Stimulated activated CD8-positive, alpha-beta memory T cell treated with anti-CD3 and anti-CD28 coated beads, Interleukin-4, amount 100 ng/mL, for 1 hour (primary cell): ENCODE measurements at places on chromosomes 5 and 9.

DNA sequence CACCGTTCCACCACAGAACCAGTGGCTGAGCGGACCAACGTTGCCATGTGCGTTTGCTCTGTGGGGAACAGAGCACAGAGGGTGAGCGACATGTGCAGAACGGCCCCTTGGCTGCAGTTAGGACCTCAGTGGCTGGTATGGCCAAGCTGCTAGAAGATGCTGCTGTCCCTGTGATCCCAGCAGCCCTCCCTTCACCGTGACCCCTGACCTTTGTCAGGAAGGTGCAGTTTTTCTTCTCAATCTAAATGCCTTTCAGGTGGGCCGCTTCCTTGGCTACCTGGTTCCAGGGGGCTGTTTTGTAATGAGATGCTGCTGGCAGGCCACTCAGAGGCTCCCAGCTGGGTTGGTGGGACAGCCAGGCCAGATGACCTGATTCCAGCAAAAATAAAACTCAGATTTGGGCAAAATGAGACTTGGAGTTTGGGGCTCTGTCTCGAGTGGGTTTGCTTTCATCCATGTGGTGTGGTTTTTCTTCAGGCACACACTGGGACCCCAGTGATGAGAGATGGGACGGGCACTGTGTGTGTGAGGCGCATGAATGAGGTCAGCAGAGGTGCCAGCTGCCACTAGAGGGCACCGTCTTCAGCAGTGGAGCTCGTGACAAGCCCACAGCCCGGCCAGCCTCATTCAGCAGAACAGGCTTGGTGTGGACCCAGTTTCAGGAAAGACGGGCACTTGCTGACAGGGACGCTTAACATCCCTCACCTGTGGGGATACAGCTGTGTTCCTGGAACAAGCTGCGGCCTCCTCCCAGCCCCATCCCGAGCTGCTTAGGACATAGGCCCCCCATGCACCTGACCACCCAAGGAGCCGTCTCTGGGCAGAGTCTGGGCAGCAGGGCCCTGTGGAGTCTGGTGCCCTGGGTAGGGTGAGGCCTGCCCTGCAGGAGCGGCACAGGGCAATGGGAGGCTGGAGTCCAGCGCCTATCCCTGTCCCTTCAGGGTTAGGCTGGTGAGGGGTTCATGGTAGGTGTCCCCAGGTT lies 4.1 kb downstream of the MRPS2 start:
- DNase-seq, result no peak

GRCh38 chr5:94168151-94168550 lies 426.8 kb upstream of the POU5F2 start:
- DNase-seq, result no peak

- no peak for DNase-seq
These were observed 36.8 kb downstream of the NSG2 start for GRCh38 chr5:174082286-174082685.

GRCh38 chr5:117255211-117256027 lies 680.8 kb upstream of the SEMA6A start:
- DNase-seq, result no peak

GRCh38 chr9:112378328-112379176 lies 1.4 kb upstream of the HSDL2 start:
- DNase-seq, result no peak

DNA sequence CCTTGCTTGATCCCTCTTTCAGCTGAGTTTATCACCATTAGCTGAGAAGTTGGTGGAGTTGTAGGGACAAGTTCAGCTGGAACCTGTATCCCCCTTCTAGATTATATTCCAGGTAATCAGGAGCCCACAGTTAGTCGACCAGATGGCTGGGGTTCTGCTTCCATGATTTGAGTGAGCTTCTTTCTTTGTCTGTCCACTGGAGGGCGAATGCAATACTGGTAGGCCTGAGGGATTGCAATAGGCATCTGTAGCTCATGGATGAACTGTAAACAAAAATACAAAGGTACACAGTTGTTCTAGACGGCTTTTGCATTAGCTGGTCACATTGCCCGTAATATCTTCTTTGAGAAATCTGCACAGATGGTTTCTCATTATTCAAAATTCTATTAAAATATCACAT lies 88.9 kb downstream of the PCSK5 start:
- DNase-seq, result no peak
